ENCODE measurements at places on chromosomes 7 and 10. TPM values are rescaled to one million over a fixed set of nuclear protein-coding genes. Genes with fewer than 3 reads are reported as not detected.

DNA sequence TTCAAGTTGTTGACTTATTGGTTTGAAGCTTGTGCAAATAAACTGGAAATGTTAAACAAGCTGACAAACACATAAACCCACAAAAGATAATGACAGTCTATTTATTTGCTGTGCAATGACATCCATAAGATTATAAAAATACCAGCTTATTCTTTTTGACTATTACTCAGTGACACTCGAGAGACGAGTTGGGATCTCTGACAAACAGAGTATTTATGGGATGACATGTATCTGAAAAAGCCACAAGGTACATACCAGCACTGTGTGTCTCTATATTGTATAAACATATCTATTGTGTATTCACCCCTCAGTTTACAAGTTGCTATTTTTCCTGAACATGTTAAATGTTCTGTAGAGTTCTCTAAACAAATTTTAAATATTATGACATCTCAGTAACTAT is 88.9 kb downstream of the CHRM2 start:
- DNase-seq = no peak

GRCh38 chr10:79608505-79609375 is 2.0 kb upstream of the SFTPA1 start:
- no peak for DNase-seq

DNA sequence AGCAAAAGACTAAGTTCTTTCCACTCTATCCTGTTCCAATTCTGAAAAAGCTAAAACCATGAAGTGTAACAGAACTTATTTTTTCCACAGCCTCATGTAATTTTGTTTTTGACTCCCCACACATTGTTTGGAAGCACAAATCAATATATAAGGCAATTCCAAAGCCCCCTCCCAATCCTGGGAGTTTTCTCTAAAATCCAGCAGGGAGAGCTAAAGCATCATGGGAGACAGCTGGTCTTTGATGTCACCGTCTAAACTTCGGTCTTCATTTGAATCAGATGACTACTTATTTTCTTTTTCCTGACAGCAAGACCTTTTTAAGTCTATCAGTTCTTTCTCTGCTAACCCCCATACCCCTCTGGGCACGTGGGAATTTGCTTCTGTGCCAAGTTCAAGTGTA is 33.3 kb upstream of the PON1 start:
- DNase-seq = no peak

- DNase-seq = no peak
These were observed 169.7 kb downstream of the NRF1 start for GRCh38 chr7:129780974-129781927.

DNA sequence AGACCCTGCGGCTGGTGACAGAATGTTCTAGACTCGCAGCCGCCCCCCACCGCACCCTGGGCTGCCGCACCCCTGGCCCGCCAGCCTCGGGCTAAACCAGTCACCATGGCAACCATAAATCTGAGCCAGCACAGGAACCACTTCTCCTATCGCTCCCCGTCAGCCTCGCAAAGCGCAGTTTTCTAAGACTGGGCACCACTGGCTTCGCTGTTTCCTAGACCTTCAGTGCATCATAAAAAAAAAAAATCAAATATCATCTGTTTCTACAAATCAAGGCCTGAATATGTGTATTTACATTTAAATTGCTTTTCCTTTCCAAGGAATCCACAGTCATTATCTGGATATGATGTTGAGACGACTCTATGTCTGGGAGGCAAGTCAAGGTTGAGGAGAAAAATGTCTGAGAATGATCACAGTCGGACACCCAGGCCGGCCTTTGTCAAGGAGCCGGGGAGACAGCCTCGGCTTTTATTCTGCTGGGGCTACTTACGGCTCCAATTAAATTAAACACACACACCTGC is 99.9 kb downstream of the PTPRN2 start:
- no peak for DNase-seq

DNA sequence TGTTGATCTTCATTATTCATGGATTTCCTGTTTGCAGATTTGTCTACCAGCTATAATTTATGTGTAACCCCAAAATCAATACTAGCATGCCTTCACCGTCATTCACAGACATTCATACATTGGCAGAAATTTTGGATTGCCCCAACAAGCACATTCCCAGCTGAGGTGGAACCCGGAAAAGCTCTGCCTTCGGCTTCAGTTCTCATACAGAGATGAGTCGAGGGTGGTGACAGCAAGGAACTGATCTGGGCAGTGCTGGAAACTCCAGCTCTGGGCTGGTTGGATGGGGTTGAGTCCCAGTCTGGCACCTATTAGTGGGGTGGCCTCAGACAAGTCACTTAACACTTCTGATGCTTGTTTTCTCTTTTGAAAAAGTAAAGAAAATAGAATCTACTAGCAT is 267.5 kb downstream of the SNX13 start:
- DNase-seq = no peak

- no peak for DNase-seq
These were observed 76.9 kb downstream of the MAPK8 start for GRCh38 chr10:48383393-48383792.

The ENTPD7 gene
- 28.0 TPM for total RNA-seq
